Activated naive CD8-positive, alpha-beta T cell treated with anti-CD3 and anti-CD28 coated beads, Interleukin-2, amount 50 U/mL, for 16 hours (primary cell): ENCODE measurements at places on chromosomes 13 and 19.

DNA sequence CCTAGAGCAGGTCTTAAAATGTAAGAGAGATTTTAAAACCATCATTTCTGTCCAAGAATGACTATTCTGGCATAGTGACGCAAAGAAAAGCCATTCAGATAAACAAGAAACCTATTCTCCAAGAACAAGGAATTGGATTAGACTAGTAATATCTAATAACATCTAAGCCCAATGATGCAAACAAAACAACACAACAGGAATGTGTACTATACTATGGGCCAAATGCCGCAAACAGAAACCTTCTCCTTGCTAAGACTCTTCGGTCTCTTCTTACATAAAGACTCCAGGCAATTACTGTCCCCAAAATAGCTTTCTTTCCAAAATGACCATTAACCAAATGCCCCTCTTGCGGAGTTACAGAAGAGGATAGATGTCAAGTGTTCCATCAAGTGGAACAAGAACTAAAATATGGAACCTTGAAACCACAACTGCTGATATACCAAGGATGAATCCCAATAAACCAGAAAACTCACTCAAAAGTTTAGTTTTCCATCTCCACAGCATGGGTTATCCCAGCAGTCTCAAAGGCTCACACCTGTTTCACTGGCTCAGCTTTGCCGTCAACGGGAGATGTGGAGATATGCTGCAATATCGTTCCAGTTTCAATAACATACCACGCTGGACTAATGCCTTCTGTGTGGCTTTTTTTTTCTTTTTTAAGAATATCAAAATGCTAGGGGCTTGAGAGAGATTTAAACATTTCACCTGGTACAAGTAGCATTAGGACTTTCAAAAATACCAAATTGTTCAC is 76.2 kb downstream of the FOXO1 start:
- no peak for DNase-seq

DNA sequence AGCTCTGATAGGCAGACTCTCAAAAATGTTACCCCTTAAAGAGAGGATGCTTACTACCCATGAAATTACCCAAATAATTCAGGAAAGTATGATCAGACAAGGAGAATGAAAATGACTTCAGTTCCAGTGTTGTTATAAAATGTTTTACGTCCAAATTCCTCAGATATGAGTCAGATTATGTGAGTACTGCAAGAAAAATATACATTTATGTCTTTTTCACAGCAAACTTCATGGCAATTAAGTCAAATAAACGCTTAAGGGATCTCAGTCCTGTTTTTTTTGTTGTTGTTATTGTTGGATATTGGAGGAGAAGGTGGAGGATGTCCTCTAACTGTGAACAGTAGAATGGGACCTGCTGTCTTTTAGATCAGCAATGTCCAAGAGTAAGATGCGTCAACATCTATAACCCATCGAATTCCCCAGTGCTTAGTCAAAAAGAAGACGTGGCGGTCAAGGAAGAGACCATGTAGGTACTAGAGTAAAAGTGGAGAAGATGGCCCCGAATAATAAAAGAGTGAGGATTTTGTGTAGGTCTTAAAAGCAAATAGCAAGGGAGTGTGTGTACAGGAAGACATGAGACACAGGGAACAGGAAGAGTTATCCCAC is 215.4 kb upstream of the IRS2 start:
- DNase-seq = no peak

DNA sequence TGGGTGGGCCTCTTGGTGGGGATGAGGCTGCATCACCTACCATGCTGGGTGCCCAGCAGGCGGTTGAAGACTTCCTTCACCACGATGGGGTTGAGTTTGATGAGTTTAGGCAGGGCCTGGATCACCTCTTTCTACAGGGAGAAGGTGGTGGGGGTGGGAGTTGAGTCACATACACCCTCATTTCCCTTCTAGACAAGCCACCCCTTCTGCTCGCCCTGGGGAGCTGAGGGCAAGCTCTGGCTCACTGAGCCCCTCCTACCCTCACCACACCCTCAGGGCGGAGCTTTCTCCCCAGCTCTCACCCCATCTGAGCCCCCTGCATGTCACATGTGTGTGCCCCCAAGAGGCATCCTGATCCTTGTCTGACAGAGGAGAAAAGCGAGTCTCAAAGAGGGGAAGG is 7.6 kb upstream of the RSPH6A start:
- no peak for DNase-seq

- no peak for DNase-seq
Observed at GRCh38 chr19:18551631-18552030, 6.0 kb upstream of the KXD1 start.

- no peak for DNase-seq
Observed at GRCh38 chr13:24071423-24072075, 89.0 kb upstream of the SPATA13 start.

- no peak for DNase-seq
Observed at GRCh38 chr13:43285933-43286597, 262.7 kb downstream of the DNAJC15 start.

DNA sequence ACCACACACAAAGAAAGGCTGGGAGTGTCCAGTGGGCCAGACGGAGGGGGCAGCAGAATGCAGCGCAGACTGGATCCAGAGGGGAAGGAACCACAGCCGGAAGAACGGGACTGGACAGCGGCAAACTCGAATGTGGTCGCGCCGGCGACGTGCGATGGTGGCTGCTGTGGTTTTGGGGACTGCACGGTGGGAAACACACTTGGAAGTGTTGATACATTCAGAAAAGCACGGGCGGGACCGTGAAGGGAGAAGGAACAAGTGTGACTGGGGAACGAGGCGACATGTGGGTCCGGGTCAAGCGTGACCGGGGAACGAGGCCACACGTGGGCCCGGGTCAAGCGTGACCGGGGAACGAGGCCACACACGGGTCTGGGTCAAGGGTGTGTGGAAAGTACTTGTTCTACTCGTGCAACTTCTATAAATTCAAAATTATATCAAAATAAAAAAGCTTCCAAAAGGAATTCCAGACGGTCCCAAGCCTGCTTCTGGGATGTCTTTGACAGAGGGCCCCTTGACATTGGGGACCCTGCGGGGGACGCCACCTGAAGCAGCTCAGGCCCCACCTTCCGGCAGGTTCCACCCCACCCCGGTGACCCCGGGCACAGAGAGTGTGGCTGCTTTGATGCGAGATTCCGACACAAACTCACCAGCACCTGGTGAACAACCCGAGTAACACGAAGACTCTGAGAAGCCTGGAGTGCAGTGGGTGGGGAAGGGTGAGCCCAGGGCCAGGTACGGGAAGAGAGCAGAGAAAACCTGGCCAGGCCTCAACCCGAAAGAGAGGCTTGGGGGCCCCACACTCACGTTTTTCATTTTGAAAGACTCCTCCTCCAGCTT is 25.1 kb upstream of the C13orf46 start:
- DNase-seq = no peak

- no peak for DNase-seq
Observed at GRCh38 chr13:30431269-30431940, 9.1 kb downstream of the UBE2L5 start.

- no peak for DNase-seq
Observed at GRCh38 chr13:47553329-47553977, 447.6 kb downstream of the SUCLA2 start.

DNA sequence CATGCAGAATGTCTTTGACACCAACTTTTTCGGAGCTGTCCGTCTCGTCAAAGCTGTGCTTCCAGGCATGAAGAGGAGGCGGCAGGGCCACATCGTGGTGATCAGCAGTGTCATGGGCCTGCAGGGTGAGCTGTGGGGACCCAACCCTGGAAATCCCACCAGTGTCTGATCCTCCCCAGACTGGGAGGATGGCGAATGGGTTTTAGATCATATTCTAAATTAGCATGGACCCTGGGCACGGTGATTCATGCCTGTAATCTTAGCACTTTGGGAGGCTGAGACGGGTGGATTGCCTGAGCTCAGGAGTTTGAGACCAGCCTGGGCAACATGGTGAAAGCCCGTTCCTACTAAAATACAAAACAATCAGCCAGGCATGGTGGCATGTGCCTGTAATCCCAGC is 5.5 kb downstream of the RDH8 start:
- no peak for DNase-seq

DNA sequence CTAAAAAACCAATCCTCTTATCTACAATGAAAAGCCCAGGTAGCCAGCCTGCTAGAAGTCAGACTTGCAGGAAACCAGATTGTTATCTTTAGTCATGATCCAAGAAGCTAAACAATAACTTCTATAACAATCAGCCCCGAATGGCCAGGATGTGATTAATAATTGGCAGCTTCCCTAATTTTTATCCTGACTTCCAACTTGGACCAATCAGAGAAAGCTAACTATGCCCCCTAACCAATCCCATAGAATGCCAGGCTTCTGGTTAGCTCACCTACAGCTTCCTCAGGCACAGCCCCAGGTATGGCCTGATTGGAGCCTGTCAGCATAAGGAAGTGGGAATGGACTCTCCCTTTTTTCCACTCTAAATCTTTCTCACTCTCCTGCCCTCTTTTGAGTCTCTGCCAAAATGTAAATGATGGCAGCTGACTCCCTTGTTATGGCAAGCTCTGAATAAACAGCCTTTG is 394.9 kb downstream of the DLEU7 start:
- DNase-seq = no peak

- DNase-seq = no peak
Observed at GRCh38 chr19:53958823-53959757, 3.6 kb upstream of the CACNG8 start.

GRCh38 chr19:42292042-42292960 is 9.6 kb upstream of the PRR19 start:
- no peak for DNase-seq

- DNase-seq = no peak
Observed at GRCh38 chr19:48962029-48962848, 2.9 kb upstream of the FTL start.

DNA sequence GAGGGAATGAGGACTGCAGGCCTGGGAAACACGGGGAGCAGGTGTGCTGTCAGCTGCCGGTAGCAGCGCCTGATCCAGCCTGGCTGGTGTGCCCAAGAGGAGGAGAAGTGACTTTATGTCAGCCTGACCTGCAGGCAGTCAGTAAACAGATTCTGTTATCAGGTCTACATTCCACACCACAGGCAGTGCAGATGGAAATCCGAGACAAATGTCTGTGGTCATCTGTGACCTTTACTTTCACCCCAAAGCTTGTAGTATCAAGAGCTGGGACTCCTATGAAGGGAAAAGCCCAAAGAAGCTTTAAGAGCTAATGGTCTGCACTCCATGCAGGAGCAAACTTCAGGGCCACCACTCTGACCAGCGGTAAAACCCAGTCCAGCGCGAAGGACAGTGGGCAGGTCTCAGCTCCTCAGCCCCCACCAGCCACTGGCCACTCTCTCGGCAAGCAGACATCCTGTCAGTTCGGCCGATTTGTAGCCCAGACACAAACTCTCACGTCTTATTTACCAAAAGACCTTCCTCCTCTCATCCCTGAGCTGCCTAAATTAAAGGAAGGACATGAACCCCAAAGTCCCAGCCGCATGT is 7.7 kb downstream of the EPS15L1 start:
- no peak for DNase-seq

DNA sequence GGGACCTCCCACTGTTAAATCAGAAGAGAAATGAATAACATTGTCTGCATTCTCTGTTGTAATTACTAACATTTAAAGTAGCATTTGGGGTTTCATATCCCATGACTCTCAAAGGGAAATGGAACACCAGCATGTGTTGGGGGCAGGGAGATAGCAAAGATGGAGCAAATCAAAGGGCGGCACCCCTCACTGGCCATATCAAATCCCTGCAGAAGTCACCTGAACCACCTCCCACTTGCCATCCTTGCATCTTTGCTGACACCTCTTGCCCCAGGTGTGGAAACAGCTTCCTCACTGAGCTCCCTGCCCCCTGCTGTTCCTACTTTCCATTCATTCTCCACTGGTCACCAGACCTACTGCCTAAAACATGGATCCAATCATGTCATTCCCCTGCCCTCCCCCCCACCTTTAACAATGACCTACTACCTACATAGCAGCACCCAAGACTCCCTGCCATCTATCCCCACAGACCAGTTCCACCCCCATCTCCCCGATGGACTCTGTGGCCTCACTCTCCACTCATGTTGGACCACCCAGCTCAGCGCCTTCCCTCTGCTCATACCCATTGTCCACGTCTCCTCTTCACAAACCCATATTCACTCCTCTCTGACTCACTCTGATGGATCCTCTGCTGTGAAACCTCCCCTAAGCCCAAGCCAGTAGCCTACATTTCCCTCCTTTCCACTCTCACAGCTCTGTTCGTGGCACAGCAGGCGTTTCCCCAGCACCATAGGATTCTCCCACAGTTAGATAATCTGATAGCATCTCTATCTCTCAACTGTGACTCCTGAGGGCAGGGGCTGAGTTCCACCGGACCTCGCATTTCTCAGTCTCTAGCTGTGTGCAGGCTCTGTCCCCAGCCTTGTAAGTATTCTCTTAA is 55.9 kb downstream of the DLEU7 start:
- DNase-seq = no peak

DNA sequence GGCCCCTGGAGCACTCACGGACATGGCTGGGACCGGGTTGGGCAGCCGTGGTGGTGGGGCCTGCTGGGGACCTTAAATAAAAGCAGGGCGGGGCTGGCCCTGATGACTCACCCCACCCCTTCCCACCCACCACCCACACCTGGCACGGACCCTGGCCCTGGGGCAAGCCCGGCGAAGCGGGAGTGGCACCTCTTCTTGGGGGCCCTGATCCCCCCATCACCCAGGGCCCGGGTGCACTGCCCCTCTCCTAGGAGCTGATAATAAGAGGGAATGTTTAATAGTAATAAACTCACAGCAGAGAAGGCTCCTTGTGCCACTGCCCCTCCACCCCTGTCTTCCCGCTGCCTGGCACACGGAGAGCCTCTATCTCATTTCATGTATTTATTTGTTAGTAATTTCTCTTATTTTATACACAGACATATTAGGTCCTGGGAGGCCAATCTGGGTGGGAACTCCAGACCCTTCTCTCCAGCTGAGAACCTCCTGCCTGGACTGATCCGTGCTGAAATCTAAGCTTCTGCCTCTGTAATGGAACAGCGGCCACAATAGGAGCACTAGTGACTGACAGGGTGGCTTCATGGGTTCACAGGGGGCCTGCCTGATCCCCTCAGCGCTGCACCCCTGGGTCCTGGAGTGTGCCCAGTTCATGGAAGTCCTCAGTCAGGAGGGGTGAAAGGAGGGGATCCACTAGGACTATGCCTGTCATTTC is at the start of gene LGALS7:
LGALS7 (minus strand) TSS at position 49 of the 709 bp plus-strand sequence; CDS start at position 24, 25 bp downstream.
- no peak for DNase-seq

- no peak for DNase-seq
Observed at GRCh38 chr13:91323349-91323748, 24.1 kb upstream of the MIR17HG start.

DNA sequence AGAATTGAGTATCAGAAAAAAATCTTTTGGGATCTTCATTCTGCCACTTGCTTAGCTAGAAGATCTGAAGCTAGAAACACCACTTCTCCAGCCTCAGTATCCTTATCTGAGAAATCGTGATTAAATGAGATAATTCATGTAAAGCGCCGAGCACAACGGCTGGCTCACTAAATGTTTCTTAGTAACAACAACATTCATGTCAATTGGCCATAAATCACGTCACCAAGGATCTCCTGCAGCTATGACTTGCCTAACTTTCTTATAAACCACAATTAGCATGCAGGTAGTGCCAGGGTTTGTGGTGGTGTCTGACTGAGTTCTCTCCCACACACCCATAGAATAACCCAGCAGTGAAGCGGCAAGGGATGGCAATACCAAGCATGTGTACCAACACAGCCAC is 501.3 kb downstream of the EFNB2 start:
- no peak for DNase-seq
